ENCODE measurements at places on chromosomes 2 and 18.

DNA sequence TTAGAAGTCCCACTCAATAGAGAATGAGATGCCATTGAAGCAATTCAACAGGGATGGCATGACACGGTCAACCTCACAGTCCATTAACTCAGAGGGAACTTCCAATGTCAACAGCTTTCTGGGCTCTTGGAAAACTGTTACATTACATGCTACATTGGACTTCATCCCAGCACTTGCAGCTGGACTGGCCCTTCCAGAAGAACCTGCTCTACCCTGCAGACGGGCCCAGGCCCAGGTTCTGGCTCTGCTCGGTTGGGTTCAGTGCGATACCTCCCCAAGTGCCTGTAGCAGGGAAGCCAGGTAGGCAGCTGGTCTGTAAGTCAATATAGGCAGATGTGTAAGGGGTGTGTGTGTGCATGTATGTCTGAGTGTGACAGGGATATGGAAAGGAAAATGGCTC is 12.9 kb downstream of the LAMA1 start:
- no peak for DNase-seq

- DNase-seq, result no peak
These were observed 24.5 kb downstream of the MC2R start for GRCh38 chr18:13890761-13891361.

DNA sequence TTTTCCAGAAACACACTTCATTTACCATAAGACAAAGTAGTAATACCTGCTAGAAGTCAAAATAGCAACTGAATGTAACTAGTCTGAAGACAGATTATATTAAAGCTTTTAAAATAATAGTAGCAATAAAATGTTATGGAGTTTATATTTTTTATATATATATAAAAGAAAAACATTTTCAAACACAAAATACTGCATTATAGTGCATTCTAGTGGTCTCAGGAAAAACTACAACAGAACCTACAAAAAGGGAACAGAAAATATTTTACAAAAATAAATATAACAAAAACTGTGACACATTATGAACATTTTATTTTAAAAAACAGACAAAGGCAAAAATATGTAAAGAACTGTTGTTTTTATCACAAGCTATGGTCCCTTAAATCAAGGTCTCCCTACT is 48.0 kb downstream of the STRN start:
- DNase-seq, result no peak

DNA sequence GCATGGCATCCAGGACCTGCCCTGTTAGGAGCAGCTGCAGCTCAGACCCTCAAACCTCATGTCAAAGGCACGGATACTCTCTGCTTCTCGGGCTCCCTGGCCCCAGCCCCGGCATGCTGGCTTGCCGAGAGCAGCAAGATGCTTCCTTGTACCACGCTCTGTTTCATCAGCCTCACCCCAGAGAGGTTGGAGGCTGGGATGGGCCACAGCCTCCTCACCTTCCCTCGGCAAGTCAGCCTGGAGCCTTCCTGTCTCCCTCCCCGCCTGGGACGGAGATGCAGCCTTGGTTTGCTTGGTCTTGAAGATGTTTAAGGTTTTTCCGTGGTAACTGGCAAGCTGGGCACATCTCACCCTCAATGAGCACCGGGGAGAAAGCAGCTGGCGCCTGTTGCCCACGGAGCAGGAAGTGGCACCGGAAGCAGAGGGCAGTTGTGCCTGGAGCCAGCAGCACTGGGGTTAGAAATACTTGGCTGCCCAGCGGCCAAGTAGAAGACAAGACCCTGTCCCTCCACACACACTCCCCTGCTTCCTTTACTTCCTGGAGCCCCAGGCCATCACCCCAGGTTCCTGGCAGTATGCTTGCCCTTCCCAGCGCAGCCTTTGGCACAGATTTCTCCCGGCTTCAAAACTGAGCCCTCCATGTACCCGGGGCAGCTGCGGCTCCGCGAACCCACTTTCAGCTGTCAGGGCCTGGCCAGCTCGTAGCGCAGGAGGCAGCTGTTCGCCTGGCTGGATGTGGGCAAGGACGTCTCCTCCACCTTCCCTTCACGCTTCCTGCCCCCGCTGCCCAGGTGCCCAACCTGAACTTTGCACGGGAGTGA is 17.4 kb downstream of the FBLN7 start:
- DNase-seq, result no peak

GRCh38 chr2:227308784-227309183 is 16.3 kb upstream of the MFF start:
- DNase-seq, result no peak

All from stimulated activated CD8-positive, alpha-beta memory T cell treated with anti-CD3 and anti-CD28 coated beads, Interleukin-15, amount 100 ng/mL, for 1 hour (primary cell).